ENCODE measurements at places on chromosomes 7 and 10.

DNA sequence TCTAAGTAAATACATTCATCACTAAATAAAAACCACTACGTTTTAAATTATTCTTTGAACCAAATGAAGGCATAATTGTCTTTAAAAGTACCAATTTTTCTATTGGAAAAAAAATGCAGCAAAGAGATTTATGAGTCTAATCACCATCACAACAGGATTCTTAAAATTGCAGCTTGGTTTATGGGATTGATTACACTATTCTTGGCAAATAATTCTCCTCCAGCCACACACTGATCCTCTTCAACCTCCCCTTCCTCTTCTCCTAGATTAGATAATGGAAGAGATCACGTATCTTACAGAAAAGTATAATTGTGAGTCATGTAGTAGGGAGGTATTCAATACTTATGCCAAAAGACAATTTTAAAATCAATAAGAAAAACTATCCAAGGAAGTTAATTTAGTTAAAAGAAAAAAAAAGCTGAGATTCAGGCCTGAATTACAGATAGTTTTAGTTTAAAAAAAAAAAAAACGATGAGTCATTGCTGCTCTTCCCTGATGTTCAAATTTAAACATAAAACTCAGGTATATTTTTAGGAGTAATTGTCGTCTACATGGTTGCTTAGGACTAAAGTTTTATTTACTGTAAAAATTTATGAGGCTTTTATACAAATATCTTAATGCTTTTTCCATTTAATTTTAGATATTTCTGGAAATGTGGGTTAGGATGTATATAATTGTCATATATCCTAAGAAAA, 133.7 kb upstream of the CDK1 start:
- no peak for DNase-seq

DNA sequence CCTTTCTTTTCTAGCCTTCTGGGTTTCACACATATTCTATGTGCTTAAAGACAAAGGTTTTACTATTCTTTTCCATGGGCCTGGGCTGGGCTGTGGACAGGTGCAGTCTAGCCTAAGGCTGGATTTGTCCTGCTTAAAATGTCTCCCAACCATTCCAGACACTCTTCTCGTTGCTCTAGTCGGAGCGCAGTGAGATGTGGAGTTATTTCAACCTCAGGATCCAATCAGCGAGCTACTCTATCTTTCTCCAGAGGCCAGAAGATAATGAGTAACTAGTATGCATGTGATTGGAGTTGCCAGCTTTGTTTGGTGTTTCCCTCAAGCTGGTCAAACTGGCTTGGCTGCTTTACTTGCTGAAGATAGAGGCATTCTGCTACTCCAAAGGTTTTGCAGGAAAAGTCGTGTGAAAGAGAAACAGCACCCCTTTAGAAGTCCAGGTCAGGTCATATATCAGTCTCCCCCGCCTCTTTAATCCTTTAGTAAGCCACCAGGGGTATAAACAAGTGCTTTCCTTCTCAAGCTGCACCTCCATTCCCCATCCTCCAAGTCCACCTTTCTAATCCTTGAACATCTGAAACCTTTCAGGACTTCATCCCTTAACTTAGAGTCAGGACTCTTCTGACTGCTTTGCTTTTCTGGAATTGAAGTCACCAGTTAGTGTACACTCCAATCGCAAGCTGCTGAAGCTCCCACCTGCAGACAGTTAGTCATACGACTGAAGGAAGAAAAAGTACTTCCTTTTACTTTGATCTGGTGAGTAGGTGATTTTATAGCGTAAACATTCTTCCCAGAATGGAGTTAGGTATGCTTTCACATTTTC, 78.8 kb downstream of the DNMBP start:
- DNase-seq, result no peak

DNA sequence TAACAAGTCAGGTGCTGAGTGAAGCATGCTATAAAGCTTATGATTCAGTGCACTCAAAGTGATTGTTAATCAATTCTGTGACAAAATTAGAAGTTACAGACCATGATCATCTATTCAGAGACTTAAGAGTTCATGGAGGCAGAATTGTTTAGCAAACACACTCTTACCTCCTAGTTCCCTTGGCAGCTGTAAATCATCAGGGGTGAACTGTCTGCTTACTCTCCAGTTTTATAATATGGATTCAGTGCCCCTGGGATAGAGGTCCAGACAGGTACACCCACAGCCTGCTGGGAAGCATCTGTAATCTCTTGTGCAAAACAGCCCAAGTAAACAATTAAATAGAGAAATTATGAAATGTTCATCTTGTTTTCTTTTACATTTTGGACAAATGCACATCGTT, 835.0 kb upstream of the COBL start:
- DNase-seq, result no peak

DNA sequence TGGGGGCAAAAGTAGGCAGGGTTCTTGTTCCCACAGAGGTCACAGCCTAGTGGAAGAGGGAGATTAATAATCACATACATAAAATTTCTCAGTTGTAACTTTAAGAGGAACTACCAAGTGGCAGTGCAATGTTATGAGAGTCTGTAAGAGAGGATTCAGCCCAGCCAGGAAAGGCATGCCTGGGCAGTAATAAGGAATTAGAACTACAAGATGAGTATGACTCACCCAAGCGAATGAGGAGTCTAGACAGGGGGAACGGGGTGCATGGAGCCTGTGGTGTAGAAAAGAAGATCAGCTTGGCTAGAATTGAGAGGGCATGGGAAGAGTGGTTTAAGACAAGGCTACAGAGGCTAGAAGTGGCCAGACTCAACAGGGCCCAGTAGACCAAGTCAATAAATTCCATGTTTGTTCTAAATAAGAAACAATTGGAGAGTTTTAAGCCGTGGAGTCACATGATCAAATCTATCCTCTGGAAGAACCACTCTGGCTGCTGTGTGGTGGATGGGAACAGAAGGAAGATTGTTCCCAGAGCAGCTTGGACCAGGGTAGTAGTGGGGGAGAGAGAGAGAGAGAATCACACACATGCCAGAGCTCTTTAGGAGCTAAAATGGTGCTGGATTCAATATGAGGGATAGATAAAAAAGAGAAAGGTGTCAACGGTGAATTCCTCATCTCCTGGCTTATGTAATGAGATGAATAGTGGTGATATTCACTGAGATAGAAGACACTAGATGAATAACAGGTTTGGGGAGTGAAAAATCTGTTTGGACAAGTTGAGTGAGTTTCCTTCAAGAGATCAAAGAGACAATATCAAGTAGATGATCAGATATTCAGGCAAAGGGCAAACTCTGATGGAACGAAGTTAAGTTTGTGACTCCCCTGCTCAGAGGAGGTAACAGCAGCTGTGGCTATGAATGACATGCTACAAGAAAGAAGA, 265.1 kb downstream of the FGFR2 start:
- no peak for DNase-seq

Measured in DMS 273 treated with DMSO at 0.1 percent for 48 hours (cell line).